GM12878 (cell line): ENCODE measurements at places on chromosomes 2 and 18. TPM values are rescaled to one million over a fixed set of nuclear protein-coding genes. Genes with fewer than 3 reads are reported as not detected.

Gene CD28
- not detected in 2 replicates for polyA plus RNA-seq

DNA sequence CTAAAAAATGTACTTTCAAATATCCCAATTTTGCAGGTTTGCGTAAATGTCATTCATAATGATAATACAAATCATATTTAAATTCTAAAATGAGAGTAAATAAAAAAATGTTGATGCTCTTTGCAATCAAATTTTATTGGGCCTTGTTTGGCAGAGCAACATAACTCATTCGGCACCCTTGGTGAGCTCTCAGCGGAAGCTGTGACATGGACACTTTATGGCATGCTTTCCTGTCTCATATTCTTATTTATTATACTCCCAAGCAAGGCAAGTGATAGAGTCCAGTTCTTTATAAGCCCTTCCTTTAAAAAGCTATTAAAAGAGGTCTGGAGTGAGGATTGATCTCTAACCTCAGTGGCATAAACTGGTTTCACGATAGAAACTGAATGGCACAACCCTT, 1493.2 kb upstream of the NXPH2 start:
- H3K36me3 ChIP-seq = no peaks in the 10 kb centered on the region
- no peak for DNase-seq
- no peak overlapping the region for H3K4me3 ChIP-seq
- H3K27ac ChIP-seq = no peak overlapping the region

Gene MAB21L4
- not detected in 2 replicates for polyA plus RNA-seq

DNA sequence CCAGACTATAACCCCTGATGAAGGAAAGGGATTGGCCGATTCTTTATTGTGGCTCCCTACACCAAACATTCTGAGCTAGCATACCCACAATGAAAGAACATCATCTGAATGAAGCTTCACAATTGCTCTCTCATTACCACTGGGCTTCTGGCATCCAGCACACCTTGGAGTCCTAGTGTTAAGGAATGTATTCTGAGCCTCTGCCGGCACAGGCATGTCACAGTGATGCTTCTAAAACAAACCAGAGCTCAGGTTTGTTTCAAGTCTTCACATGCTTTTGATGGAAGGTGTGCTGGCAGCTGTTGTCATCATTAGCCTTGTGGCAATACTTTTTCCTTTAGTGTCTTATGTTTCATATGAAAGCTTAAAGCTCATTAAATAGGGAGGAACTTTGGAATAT, 76.3 kb upstream of the RBBP8 start:
- no peaks in the 10 kb centered on the region for H3K36me3 ChIP-seq
- peaks cover 2% of the 10 kb centered on the region; the same call in 1 of the 2 replicates for H3K27me3 ChIP-seq
- no peak overlapping the region for H3K27ac ChIP-seq
- no peaks in the 10 kb centered on the region for H3K4me1 ChIP-seq
- no peak for DNase-seq
- no peak overlapping the region for H3K4me3 ChIP-seq

GRCh38 chr2:26521054-26521912, 43.4 kb upstream of the OTOF start:
- H3K36me3 ChIP-seq = no peaks in the 10 kb centered on the region
- no peak overlapping the region for H3K4me3 ChIP-seq
- H3K4me1 ChIP-seq = no peaks in the 10 kb centered on the region
- DNase-seq = no peak
- peaks cover 7% of the 10 kb centered on the region for H3K27me3 ChIP-seq
- no peak overlapping the region for H3K27ac ChIP-seq
